ENCODE measurements at places on chromosomes 6 and 20. TPM values are rescaled to one million over a fixed set of nuclear protein-coding genes. Genes with fewer than 3 reads are reported as not detected.

Gene APOBEC2
- 0.09 TPM for total RNA-seq

Gene SGK2
- 34.3 TPM for total RNA-seq

Gene BPIFB2
- 54.5 TPM for total RNA-seq

Gene LBP
- not detected for total RNA-seq

Gene OR2H1
- not detected for total RNA-seq

Gene SOX18
- 1.3 TPM for total RNA-seq

Gene OCSTAMP
- total RNA-seq = not detected

Gene SLC22A3
- 31.5 TPM for total RNA-seq

Gene PHACTR1
- not detected for total RNA-seq

Measured in HepG2 (cell line).